Astrocyte of the hippocampus (primary cell): ENCODE measurements at places on chromosomes 3 and 15.
A peak's percentile ranks its signal among the peaks of the same experiment; 100 is the strongest.

GRCh38 chr3:131371688-131372066 is 9.9 kb upstream of the NUDT16 start:
- no peak for DNase-seq

DNA sequence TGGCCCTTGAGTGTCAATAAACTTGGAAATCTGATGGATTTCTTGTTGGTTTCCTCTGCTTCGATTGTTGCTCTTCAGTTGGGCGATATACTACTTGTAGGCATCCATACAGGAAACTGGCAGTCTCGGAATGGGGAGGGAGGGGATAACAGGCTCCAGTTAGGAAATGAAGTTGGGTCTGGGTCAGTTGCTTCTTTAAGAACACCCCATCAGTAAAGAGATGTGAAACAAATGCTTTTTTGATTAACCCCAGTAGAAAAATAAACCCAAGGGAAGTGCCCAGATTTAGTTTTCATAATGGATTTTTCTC is 681 bp downstream of the CHMP2B start:
- no peak for DNase-seq

DNA sequence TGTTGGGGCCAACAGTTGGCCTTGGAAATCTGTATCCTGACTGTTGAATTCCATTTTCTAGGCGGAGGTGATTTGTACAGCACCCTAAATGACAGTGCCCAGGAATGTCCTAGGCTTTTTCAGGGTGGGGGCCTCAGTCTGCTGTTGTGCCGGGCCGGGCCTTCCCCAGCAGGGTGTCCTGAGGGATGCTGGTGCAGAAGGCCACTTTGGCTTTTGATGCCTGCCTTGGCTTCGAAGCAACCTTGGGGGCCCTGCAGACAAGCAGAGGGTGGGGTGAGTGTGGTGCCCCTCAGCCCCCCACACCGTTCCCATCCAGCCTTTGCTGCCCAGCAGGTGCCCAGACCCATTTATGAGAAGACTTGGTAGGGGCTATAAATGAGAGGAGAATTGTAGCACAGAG is 33.0 kb downstream of the SYNM start:
- DNase-seq = no peak

DNA sequence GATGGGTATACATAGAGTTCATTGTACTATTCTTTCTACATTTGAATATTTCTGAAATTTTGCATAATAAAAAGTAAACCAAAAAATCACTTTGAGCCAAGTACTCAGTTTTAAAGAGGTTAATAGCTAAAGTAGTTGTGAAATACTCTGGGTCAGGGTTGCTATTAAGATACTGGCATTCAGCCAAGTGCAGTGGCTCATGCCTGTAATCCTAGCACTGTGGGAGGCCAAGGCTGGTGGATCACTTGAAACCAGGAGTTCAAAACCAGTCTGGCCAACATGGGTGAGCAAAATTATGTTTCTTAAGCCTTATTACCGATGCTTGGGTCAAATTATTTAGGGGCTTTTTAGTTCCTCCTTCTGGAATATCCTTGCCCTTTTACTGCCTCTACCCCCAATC is 122.0 kb upstream of the MELTF start:
- DNase-seq = peak; percentile 56

DNA sequence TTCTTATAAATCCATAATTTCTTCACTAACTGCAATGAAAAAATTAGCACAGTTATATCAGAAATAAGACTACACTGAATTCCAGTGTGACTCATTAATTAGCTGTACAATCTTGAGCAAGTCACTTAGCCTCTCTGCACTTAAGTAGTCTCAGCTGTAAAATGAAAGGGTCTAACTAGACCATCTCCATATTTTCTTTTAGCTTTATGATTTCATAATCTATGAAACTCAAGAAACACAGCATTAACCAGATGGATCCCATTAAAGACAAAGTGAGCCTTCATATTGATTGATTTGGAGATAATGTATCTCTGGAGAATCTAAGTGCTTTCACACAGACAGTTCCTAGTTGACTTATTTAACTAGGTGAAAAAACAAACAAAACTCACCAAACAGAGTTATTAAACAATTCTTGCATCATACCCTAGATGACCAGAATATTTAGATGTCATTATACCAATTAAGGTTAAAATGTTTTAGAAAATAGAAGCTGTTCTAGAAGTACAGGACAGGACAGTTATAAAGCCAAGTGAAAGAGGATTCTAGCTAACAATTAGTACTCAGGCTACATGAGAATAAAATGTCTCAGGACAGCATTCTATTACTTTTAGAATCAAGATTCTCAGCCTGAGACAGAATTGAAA is 11.2 kb downstream of the CSNK1G1 start:
- peak; percentile 22 for DNase-seq

DNA sequence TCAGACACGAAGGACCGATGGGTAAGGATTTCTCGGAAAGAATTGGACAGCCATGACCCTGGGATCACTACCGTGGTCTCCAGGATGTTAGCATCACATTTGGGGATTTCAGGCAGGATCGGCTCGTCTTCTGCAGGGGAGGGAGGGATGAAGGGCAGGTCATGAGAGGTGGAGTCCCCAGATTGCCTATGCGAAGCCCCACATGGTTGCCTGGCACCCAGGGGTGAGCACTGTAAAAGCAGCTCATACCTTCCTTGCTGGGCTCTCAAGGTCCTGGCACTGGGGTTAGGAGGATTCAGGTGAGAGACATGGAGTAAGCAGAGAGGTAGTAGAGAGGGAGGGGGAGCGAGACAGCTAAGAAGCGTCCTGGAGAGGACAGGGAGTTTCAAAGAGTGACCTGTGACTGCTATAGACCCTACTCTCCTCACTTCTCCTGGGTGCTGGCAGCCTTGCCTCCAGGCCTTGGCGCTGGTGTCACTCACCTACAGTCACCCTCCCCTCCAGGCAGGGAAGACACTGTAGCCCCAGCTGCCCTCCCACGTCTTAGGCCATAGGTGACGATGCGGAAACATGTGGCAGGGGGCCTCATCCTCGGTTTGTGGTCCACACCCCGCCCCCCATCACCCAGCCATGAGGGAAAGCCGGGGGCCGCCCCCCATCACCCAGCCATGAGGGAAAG is 15.0 kb upstream of the EHD4 start:
- DNase-seq = no peak

- DNase-seq = peak; percentile 30
Measured at GRCh38 chr15:96264801-96265515, 65.5 kb upstream of the NR2F2 start.
